ENCODE measurements at places on chromosomes 5 and 9.

- peak; percentile 6 for DNase-seq
Measured at GRCh38 chr9:122402403-122402871, 31.6 kb downstream of the PTGS1 start.

GRCh38 chr5:169551146-169551545, 32.4 kb upstream of the SPDL1 start:
- no peak for DNase-seq

DNA sequence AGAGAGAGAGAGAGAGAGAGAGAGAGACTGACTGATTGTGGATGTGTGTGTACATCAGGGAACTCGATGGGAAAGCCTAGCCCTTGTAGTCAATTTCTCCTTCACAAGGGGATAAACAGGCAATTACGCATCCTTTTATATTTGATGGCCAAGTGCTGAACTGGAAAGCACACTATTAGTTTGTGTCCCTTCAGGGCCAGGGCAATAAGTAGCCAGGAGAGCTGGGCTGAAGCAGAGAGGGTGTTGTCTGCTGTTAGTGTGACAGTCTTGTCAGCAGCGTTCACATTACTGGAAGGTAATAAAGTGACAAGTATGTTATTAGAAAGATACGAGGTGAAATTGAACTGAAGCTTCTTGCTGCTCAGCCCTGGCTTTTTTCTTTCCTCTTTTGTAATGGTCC, 457.7 kb downstream of the BNC2 start:
- no peak for DNase-seq

DNA sequence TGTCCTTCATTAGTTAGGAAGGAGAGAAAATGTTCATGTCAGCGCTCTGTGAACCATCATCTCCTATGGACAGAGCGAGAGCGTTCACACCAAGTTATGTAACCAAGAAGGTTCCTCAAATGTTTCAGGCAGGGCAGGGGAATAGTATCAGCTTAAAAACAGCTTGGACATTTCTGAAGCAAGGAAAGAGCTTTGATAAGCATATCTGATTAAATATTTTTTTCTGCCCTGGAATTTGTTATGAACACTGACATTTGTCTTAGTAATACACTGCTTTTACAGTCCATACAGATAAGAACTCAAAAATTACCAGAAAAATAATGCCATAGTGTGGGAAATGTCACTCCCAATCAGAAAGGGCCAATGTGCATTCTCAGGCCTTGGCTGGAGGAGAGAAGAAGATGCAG, 66.3 kb upstream of the LIFR start:
- DNase-seq: no peak

DNA sequence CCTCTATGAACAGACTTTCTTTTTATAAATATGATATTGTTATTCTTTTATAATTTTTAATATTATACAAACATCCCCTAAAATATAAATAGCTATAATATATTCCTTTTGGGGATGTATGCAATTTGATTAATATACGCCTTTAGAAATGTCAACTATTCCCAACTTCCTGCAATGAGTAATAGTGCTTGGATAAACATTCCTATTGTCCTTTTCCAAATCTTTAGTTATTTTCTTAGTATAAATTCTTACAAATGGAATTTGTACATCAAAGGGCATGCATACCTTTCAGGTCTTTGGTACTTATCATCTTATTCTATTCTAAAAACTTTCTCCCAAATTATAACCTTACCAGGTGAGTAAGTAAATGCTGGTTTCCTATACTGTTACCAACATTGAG, 6.2 kb downstream of the NLN start:
- DNase-seq: no peak

DNA sequence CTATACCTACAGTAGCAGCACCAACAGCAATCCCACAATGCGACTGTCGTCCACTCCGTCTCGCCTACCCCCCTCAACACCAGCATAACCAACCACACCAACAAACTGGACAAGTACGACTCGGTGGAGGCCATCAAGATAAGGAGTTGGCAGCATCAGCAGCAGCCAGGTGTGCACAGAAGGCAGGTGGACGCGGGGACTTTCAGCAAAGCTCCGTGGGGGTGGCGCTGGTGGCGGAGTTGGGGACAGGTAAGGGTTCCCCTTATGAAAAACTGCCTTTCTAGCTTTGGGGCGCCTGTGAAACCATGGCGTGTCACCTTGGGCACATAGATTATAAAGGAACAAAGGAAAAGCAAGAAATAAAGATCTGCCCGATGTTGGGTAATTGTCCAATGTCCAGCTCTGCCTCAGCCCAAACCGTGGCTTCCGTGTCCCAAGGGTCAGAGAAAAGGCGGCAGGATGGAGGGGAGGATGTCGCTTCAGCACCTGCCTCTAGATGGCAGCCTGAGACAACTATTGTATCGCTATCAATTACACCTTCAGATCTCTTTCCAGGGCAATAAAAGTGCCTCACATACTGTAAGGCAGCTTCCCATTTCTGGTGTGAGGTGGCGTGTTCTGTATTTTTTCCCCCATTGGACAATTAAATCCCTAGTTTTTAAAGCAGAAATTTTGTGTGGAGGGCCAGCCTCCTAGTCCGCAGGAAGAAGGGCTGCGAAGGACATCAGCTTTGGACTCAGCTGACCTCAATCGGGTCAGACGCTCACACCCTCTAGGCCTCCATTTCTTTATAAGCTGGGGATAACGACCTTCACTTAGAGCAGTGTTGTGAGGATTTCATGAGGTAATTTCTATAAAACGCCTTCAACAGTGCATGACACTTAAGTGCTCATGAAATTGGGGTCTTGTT, 58.8 kb downstream of the MTRR start:
- peak; percentile 29 for DNase-seq
